Islet precursor cell (in vitro differentiated cells): ENCODE measurements at places on chromosomes 13 and 19.

DNA sequence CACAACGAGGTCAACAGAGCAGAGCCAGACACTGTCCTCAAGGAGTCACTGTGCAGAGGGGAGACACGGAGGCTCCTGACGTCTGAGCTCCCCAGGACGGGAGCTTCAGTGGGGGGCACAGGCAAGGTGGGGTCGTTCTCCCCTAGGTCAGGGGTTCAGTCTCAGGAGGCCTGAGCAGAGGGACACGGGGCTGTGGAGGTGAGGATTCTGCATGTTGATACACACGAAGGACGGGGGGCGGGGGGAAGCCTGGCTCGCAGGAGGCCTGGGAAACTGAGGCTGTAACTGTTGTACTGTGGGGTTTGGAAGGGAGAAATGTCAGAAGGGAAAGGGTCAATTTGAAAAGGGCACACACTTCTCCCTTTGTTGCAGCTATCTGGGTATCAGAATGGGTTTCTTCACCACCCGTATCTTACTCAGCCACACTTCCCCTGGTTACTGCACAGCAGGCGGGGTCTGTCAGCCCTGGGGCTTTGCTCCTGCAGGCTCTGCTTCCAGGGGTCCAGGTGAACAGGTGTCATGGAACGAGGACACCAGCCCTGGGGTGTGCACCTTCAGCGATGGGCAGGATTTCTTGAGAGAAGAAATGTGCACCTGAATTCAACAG lies 748 bp upstream of the SIGLEC8 start:
- peak; percentile 15 for DNase-seq

GRCh38 chr13:41099986-41100385 lies 32.6 kb downstream of the KBTBD6 start:
- DNase-seq = no peak

DNA sequence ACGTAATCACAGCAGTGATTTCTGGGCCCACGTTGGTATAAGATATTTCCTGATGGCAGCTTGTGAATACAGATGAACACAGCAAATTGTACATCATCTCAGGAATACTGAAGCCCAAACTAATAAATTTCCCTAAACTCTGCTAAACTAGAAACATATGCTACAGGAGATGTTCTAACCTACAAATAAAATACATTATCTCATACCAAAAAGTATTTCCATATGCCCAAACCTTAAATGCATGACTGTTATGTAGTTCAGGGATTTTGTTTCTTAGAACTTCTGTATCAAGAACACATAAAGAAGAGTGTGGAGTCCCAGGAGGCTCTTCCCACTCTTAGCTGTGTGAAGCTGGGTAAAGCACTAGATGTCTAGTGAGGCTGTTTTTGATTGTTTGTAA lies 138.4 kb downstream of the RFC3 start:
- no peak for DNase-seq

GRCh38 chr13:34357435-34358232 lies 539.7 kb downstream of the RFC3 start:
- peak; percentile 75 for DNase-seq

- DNase-seq = no peak
Measured at GRCh38 chr13:78121459-78122348, 203.1 kb upstream of the EDNRB start.

- DNase-seq = no peak
Measured at GRCh38 chr13:50119591-50119990, 104.3 kb downstream of the KCNRG start.

GRCh38 chr19:19343762-19344161 lies 23.1 kb downstream of the MAU2 start:
- no peak for DNase-seq
